Activated CD8-positive, alpha-beta memory T cell treated with anti-CD3 and anti-CD28 coated beads, Interleukin-2, amount 50 U/mL, for 4 hours (primary cell): ENCODE measurements at places on chromosomes 6 and 20.

GRCh38 chr20:38880952-38881735, 45.1 kb upstream of the FAM83D start:
- DNase-seq, result no peak

DNA sequence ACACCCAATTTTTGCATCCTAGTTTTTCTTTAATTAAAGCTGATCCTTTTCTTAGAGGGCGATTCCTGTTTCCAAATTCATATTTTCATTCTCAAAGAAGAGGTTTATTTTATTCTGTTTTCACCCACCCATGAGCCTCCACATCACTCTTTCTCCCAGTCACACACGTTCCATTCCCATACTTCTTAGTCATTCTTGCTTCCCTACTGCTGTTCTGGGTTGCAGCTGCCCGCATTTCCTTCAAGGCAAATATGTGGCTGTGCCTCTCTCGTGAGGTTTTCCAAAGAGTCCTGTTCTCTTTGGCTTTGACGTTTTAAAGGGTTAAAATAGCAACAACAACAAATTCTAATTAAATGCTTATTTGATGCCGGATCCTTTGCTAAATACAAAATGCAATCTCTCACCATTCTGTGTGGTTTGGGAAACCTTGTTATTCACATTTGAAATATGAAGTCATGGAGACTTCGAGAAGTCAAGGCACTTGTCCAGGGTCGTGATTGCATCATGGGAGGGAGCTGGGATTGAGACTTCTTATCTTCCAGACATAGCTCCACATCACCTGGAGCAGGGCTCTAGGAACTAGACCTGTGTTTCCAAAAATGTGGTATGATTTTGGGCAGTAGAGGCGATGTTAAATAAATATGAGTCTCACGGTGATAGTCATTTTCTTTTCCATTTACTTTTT, 126.6 kb downstream of the DOK5 start:
- DNase-seq, result no peak

DNA sequence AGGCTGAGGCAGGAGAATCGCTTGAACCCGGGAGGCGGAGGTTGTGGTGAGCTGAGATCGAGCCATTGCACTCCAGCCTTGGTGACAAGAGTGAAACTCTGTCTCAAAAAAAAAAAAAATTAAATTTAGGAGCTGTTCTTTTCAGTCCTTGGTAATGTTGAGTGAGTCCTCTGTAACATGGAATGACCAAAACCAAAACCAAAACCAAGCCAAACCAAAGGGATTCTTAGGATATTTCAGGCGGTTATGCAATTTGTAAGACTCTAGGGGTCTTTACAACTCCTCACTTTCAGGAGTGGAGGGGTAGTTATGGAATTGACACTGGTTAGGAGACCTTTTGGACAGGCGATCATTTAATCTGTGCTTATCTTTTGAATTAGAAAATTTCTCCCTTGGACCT, 15.8 kb downstream of the TIAM2 start:
- DNase-seq, result no peak

DNA sequence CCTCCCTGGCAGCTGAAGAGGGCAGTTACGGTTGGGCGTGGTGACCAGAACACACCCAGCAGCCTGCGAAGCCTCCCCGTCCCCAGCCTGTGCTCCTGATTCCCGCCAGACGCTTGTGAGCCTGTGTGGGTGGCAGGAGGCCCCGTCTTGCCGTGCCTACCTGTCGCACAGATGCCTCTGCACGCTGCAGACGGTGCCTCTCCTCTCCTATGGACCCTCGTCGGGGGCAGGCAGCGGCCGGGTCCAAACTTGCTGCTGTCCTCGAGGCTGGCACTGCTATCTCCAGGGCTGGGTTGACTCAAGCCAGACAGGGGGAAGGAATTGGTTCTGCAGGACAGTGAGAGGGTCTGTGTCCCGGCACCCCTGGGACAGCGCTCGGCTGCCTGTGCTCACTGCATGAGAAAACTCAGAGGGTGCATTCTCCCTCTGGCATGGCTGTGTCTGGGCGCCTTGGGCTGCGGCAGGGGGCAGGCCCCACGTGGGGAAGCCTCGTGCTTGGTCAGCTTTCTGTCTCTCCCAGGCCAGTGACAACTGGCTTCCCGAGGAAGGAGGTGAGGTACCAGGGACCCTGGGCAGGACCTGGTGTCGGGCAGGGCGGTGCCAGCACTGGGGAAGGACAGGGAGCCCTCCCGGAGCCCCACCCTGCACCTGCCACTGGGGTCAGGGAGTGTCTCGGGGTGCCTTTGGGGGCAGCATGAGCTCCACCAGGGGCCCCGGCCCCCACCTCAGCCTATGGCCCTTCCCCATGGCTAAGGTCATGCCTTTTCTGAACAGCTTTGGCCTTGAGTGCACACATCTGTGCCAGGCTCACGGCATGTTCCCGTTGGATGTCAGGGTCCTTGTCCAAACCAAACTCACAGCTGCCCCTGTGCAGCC, 127.5 kb downstream of the TAF4 start:
- no peak for DNase-seq

GRCh38 chr6:75842732-75843131, 93.7 kb downstream of the MYO6 start:
- DNase-seq, result no peak

DNA sequence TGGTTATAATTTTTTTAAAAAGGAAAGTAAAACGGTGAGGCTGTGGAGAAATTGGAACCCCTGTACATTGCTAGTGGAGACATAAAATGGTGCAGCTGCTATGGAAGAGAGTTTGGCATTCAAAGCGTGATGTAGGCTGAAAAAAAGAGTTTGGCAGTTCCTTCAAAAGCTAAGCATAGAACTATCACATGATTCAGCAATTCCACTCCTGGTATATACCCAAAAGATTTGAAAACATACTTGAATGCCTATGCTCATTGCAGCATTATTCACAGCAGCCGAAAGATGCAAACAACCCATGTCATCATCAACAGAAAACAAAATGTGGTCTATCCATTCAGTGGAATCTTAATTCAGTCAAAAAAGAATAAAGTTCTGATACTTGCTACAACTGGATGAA, 4.5 kb upstream of the SGK2 start:
- DNase-seq, result no peak

DNA sequence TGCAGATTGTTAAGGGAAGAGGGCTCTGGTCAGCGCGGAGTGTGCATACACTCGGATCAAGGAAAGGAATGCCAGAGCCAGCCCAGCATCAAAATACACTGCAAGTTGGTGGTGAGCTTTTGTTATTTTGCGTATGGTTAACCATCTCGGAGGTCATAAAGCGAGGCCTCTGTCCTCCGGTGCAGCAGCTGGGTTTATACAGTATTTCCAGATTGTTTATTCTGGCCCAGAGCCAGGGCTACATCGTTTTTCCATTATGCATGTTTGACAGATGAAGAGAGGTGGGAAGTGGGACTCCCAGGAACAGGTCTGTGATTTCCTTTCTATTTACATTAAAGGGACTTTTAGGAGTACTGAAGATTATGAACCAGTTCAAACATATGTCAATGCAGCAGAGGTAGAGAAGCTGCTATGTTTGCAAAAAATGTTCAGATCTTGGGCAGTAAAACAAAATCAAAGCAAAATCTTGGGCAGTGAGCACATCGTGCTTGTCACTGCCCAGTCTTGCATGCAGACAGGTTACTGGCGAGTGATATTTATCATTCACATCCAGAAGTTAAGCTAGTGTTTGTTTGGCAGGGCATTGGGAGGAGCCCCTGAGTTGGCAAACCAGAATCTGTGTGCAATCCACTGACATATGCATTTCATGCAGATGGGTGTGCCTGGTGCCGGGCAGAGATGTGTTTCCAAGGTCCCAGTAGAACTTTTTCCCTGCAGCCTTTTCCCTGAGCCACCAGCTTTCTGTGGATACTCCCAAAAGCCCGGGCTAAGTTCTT, 256.3 kb upstream of the TAB2 start:
- DNase-seq, result no peak

GRCh38 chr6:121482004-121482693, 46.7 kb downstream of the GJA1 start:
- DNase-seq, result no peak

DNA sequence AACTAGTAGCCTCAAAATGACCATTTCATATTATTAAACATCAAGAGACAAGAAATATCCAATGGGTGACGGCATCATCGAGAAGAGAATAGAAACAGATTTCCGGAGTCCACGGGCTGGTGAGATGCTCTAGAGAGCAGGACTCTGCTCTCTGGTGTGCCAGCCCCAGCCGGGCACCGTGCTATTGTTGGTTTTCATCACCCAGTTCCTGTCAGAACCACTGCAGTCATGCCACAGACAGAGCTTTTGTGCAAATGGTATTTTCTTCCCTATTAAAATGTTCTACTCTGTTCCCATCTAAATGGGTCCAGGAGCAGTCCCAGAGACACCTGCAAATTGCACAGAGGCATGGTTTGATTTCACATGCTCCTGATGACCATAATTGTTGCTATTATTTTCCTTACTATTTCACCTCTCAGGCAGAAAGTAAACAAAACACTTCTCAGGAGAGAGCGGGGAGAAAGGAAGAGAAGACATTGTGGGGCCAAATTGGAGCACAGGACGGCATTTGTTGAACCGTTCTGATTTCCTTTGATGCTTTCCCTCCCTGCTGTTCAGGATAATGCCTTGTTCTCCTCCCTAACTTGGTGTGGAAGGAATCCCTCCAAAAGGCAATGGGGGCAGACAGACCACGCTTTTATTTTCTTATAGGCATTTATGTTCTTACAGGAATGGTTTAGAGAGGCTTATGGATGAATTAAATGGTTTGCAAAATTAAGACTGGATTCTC, 11.4 kb upstream of the RAMACL start:
- no peak for DNase-seq

DNA sequence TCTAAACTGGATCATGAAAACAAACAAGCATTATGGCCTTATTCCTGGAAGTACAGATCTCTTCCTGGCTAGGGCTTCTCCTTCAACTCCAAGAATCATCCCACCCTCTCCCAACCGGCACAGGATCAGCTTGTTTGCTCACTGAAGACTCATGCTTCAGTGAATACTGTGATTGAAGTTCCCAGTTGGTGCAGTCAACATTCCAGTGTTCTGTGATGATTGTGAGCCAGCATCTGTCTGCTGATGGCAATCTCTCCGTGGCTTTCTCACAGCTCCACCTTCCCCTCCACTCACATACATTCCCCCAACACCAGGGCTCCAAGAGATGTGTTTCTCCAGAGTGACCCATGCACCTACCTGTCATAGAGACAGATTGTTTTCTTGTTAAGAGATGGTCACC, 421.3 kb upstream of the BTBD3 start:
- no peak for DNase-seq

- DNase-seq, result no peak
Measured at GRCh38 chr6:123417535-123417934, 219.2 kb downstream of the TRDN start.

DNA sequence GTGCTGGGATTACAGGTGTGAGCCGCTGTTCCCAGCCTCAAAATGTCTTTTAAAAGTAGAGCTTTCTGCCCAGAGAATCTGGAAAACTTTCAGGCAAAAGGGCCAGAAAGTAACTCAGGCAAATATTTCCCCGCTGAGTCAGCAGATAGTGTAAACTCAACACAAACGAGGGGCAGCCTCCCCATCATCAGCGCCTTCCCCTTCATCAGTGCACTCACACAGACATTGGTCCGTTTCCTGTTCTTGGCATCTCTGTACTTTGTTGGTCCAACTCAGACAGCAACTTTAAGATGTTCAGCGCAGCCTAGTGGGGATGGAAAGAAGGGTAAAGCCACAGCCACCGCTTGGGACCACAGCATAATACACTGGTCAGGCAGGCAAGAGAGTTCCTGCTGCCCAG, 69.5 kb downstream of the CSE1L start:
- no peak for DNase-seq

GRCh38 chr6:4554645-4555044, 221.6 kb upstream of the CDYL start:
- DNase-seq, result no peak

GRCh38 chr6:158086504-158087223, 81.4 kb downstream of the SERAC1 start:
- no peak for DNase-seq

GRCh38 chr6:87396595-87397392, 11.0 kb upstream of the CFAP206 start:
- DNase-seq, result no peak

- DNase-seq, result no peak
Measured at GRCh38 chr6:168170841-168171601, 92.0 kb upstream of the FRMD1 start.

DNA sequence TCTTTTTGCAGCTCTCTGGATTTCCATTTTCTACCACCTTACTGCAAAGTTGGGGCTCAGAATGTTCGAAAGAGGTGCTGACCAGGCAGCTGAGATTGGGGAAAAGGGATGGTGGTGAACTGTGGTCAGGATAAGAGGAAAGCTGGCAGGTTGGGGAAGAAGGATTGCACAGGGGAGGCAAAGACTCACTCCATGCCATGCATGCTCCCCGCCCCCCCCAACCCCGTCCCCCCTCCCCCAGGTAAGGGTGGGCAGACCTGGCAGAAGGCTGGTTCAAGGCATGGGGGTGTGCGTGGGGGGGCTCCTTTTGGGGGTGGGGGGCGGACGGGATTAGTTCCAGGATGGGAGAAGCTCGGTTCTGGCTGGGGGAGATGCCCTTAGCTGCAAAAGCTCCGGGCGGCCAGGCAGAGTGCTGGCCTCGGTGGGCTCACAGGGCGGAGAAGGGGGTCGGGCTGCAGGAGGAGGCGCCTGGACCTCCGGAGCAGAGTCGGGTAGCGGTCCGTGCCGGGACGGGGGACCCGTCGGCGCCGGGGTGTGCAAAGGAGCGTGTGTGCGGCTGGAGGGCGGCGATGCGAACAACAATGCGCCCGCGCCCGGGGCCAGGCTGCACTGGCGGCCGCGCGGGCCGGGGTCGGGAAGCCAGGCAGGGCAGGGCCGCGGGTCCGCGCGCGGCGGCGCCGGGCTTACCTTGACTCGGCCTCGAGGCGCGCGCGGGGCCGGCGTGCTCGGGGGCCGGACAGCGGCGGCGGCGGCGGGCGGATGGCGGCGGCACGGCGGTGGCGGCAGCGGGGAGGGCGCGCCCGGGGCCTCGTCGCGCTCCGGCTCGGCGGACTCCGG, 880 bp downstream of the ADNP start:
- peak; percentile 41 for DNase-seq

GRCh38 chr20:17625246-17626051, 55.6 kb downstream of the DSTN start:
- DNase-seq, result peak; percentile 9

GRCh38 chr20:12614764-12615163, 394.0 kb upstream of the SPTLC3 start:
- DNase-seq, result no peak

DNA sequence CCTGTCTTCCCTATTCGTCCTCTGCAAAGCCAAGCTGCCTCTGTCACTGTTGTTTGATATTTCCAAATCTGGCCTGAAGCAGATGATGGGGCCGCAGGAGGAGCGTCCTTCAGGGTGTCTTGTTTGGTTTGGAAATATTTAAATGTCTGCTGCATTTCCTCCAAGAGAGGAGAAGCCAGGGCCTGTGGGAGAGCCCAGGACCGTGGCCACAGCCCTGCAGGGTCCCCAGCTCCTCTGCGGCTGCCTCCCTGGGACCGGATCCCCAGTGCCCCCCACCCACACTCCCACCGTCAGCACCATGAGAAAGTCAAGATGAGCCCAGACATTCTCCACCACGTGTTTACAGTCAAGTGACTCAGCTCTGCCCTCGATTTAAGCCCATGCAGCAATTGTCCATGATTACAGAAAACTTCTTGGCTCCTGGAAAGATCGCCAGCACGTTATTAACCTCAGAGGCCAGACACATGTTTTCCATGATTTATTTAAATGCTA, 18.2 kb downstream of the FOXF2 start:
- no peak for DNase-seq

GRCh38 chr6:156988276-156989158, 211.3 kb downstream of the ARID1B start:
- DNase-seq, result no peak
